ENCODE measurements at places on chromosomes 5 and 9.

- DNase-seq, result no peak
Measured at GRCh38 chr5:36526537-36526936, 79.9 kb upstream of the SLC1A3 start.

GRCh38 chr9:109745335-109746283 is 34.4 kb upstream of the PALM2AKAP2 start:
- no peak for DNase-seq

DNA sequence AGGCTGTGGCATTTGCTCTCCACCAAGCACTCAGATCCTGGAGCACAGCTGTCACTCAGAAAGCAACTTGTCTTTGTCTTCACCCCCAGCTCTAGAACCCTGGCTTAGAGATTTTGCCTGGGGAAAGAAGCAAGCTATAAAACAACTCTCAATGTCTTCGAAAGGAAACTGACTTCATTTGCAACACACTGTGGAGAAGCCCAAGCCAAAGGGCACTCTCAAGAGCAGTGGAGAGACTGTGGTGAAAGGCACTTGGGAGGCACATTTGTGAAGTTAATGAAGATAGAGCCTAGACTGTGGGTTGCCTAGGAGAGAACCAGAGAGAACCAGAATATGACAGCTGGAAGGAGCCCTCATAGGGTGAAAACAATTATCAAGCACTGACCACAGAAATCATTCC is 103.4 kb downstream of the CFAP95 start:
- no peak for DNase-seq

DNA sequence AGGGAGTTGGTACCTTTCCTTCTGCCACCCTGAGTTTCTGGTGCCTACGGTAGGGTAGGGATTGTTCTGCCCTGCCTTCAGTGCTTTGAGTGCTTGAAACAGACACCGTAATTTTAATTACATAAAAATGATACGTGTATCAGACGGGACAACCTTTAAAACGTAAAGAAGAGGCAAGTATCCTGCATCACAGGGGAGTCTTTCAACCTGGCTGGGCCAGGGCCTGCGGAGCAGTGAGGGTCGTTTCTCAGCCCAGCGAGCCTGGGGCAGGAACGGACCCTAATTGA is 483 bp upstream of the DAB2IP start:
- DNase-seq, result no peak

DNA sequence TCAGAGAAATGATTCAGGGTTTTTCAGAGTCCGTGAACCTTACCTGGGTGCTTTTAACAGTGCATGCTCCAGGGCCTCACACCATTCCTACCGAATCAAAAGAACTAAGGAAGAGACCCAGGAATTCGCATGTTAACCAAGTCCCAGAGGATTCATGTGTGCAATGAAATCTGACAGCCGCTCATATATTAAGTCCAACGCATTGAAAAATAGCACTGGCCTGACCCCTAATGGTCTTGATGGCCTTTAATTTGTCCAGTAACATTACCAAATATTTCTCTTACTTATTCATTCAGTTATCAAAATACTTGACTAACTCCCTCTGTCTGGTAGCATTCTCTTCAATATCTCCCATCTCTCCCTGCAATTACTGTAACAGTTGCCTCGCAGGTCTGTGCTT is 55.0 kb upstream of the MARCHF11 start:
- DNase-seq, result no peak

DNA sequence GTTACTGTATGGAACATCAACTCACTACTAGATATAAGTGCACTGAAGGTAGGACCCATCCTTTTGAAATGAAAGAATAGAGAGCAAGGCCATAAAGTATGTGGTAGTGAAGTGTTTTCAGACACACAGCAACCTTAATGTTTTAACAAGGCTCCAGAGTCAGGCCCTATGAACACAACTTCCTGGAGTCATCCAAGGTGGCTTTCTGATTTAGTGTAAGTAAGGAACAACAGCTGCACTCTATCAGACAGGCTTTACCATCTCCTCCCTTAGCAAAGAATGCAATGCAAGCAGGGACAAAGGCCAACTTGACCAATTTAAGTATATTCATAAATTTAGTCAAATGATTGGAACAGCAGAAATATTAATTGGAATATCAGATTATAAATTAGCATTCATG is 90.1 kb downstream of the MPDZ start:
- DNase-seq, result no peak

GRCh38 chr9:134219646-134220060 is 55.3 kb upstream of the RNU6ATAC start:
- DNase-seq, result no peak

GRCh38 chr9:130368631-130369103 is 76.1 kb upstream of the ASS1 start:
- peak; percentile 36 for DNase-seq

DNA sequence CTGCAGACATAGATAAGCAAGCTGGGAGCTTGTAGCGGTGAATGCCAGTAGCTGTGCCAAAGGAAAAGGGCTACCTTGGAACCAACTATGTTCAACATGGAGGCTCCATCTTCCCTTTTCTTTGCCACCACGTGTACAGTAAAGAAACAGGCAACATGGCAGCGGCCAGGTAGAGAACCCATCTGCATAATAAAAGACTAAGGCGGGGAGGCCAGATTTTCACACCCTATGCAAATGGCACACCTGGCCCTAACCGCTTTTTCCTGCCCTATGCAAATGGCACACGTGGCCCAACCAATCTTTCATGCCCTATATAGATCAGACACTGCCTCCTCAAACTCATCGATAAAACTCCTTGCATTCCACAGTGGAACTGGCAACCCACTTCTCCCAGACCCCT is 477.5 kb upstream of the EDIL3 start:
- DNase-seq, result no peak

DNA sequence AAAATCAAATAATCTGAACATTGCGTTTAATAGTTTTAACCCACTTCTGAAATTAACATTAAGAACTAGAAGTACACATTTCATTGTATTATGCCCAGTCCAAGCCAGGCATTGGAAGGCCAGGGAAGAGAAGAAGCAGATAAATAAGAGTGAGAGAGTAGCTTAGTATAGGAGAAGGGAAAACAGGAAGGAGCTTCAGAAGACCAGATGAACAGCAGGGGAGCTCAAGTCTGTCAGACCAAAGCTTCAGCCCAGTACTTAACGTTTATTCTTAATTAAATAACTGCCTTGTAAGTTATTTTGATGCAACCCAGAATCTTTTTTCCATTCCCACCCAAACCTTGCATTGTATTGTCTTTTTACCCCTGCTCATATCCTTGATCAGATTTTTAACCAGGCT is 11.5 kb upstream of the FAM120AOS start:
- DNase-seq, result no peak

- no peak for DNase-seq
Measured at GRCh38 chr9:137408651-137409405, 14.1 kb downstream of the EXD3 start.

DNA sequence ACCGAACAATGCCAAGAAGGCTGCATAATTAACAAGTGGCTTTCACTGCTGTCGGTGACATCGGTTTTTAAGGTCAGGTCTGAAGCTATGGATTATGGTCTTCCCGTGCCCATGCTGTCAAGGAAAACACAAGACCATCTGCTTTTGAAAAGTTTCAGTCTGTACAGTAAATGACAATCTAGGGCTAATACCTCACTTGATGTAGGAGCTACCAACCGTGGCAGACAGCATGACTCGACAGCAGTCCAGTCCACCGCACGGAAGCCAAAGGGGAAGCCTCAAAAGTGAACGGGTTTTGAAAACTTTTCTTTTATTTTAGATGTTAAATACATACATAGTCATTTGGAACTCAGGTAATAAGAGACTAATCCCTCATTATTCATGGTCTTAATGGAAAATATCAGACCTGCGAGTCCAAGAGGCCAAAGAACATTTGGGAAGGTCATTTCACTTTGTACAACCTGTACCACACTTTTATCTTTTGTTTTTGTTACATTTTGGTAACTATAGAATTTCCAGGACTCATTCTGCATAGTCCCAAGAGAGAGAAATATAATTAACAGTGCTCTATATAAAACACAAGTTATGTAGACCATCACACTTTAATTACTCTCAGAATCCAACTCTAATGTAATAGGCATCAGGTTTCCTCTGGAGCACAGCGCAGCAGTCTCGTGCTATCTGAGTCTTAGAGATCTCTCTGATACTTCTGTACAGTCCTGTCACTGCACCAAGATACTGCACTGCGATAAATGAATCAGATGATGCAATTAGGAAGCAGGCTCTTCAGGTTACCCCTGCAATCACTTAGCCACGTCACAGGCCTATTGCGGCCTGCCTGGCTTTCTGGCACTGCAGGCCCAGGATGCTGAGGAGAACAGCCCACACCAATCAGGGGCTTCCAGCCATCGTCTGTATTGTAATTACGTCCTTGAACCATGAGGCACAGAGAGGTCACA is 184.9 kb downstream of the FANCC start:
- no peak for DNase-seq

DNA sequence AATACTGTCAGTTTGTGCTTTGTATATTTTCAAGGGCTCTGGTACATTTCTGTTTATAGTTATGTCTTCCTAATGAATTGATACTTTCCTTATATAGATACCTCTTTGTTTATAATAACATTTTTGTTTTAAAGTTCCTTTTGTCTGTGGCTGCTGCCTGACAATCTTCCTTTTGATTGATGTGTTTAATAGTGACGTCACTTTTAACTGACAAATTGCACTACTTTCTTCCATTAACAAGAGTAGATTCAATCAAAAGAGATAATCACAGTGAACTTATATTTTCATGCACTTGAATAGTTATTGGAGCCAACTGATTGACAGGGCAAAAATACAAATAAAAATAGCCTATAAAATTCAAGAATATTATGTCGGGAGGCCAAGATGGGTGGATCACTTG is 371.7 kb downstream of the ANXA1 start:
- no peak for DNase-seq

All from stimulated activated CD8-positive, alpha-beta memory T cell treated with anti-CD3 and anti-CD28 coated beads, Interleukin-4, amount 100 ng/mL, for 48 hours (primary cell).